ENCODE measurements at places on chromosomes 7 and 10.

GRCh38 chr10:114180937-114181336 lies 1.8 kb downstream of the TDRD1 start:
- DNase-seq: no peak

DNA sequence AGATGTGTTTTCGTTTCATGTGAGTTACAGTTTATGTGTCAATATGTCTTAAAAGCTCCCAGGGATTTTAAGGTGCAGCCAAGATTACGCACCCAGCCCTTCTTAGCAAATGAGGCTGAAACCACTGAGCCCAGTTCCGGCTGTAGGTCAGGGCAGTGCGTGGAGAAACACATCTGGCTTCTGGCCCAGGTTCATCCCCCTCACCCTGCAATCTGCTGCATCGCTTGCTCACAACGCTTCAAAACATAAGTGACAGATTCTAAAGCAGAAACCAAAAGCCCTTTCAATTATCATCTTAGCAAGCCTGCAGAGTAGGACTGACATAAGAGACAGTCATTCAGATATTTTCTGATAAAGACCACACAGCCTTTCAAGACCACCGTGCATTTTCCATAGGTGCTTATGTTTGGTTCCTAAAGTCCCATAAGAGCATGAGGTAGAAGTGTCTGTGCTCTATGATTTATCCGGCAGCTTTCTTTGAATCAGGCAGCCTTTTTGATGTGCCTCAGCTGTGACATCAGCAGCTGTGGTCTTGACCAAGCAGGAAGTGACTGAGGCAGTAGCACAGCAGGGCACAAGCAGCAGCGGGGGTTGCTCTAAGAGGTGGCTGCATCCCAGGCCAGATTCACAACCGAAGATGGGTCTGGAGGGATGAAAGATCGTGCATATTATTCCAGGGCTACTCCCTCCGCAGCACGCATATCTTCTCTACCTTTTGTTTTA lies 72.1 kb upstream of the LYZL2 start:
- DNase-seq: peak; percentile 22

- DNase-seq: no peak
Measured at GRCh38 chr7:128052404-128052803, 21.2 kb upstream of the LRRC4 start.

GRCh38 chr7:2863461-2864066 lies 19.5 kb upstream of the GNA12 start:
- peak; percentile 91 for DNase-seq

DNA sequence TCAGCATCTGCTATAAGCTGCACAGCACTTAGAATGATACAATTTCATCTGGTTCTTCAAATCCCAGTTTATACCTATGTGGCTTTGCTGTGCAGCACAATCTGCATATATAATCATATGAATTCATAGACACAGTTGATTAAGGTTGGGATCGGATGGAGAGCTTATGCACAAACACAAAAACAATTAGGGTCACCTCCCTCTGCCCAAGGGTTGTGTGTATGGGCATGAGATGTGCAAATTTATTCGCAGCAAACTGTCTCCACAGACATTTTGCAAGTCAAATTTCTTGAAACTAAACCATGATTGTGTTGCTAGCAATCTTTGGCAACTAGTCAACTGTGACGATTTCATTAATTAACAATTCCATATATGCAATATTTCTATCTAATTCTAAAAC lies 955.7 kb downstream of the SORCS3 start:
- no peak for DNase-seq

GRCh38 chr10:119005362-119006043 lies 24.0 kb upstream of the NANOS1 start:
- DNase-seq: no peak

- DNase-seq: no peak
Measured at GRCh38 chr10:52621635-52622079, 150.9 kb downstream of the MBL2 start.

GRCh38 chr7:50348469-50349162 lies 44.1 kb downstream of the IKZF1 start:
- DNase-seq: no peak

DNA sequence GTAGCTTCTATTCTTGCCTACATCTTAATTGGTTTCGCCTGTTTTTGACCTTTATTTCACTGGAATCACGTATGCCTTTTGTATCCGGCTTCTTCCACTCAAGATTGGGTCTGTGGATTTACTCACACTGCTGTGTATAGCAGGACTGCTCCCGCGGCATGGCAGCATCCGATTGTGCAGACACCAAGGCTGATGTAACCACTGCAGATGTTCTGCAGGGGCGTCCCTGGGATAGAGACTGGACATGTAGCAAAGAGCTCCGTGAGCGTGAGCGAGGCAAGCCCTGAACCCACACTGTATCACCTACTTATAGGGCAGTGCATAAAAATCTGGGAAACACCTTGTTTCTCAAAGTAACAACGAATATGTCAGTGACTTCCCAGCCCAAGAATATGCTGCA lies 11.4 kb upstream of the IDI2 start:
- no peak for DNase-seq

DNA sequence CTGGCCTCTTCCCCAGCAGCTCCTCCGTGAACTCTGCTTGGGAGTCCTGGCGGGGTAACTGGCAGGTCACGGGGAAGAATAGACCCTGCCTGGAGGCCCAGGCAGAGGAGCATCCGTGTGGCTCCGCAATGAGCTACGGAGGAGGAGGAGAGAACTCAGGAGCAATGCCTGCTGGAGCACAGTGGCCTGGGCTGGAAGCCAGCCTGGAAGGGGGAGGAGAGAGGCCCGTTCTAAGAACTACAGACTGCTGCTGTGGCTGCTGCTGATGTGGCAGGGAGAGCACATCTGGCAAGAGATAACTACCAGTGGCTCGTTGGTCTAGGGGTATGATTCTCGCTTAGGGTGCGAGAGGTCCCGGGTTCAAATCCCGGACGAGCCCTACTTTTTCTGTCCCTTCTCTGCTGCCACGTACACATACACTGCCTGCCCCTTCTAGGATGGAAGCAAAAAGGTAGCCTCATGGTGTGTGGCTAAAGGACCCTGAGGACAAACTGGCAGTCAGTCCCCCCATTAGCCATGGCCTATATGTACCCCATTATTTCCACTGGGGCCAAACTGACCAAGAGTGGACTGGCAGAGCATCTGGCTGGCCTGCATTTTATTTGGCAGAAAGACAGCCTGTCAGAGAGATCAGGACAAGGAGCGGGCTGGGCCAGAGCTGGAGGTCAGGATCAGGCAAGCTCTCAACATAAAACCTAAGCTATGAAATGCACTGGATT lies 7.7 kb upstream of the OPN1SW start:
- DNase-seq: peak; percentile 80

DNA sequence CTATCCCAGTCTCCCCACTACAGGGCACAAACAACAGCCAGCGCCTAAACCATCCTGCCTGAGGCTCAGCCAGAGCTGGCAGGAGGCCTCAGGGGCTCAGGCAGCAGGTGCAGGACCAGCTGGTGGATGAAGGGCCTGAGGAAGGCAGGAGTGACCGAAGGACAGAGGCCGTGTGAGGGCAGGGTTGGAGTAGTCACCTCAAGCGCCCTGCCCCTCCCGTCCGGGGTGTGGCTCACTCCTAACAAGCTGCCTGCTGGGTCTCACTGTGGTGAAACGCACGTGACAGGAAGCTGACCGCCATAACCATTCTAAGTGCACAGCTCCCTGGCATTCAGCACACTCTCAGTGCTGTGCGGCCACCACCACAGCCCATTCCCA lies 281.1 kb downstream of the ELFN1 start:
- DNase-seq: no peak

DNA sequence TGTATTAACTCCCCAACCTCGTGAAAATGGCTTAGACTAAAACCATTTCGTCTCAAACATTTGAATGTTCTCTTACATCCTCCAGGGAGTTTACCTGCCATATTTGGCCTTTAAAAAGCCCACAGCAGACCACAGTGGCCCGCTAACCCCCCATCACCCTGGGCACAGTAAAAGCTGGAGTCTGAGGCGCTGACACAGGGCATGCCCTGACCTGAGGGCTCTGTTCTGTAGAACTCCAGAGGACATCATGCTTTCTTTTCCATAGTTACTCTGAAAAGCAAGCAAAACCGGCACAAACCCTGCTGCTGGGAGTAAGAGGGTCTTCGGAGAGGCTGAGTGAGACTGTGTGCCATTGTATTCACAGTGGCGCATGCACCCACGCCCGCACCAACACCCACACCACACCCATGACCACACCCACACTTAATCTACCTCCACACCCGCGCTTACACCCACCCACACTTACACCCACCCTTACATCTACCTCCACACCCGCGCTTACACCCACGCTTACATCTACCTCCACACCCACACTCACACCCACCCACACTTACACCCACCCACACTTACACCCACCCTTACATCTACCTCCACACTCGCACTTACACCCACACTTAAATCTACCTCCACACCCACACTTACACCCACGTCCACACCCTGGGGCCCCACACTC lies 32.1 kb downstream of the LRRC27 start:
- DNase-seq: no peak

DNA sequence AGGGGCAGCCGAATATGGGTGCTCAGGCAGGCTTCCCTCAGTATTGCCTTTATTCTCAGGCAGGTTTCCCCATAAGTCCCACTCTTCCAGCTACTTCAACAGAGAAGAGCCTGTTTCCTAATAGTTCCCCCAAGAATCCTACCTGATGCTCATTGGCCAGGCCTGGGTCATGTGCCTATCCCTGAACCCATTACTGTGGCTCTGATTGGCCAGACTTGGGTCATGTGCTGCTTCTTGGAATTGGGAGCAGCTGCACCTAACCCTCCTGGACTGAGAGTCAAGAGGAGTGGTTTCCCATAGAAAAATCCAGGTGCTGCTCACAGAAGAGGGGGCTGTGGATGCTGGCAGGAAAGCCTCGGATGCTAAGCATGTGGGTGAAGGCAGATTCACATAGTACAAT lies 21.7 kb downstream of the OPALIN start:
- DNase-seq: no peak

GRCh38 chr7:87231258-87231657 lies 11.7 kb upstream of the TMEM243 start:
- DNase-seq: no peak

DNA sequence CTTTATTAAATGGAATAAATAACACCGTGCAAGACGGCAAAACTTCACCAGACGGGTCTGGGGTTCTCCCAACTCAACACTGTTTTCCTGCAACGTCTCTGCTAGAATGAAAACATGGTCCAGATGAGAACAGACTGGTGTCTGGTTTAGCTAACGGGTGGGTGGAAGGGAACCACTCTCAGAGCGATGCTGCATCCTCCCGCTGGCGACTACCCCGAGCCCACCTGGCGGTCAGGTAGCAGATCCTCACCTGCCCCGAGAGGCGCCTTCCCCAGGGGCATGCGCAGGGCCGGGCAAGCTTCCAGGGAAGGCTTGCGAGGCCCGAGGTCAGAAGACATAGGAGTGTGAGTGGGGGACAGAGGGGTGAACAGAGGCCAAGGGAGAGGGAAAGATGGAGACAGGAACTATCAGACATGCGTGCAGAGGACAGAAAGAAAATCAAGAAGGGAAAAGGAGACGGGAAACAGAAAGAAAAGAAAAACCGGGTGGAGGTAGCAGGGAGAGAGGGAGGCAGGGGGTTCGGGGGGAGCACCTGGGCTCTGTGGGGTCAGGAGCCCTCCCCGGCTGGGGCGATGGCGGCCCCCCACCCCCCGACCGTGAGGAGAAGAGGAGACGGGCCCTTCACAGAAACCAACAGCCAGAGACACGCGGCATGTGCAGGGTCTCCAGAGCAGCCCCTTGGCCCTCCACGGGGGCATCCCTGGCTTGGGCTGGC lies 222.0 kb downstream of the MAD1L1 start:
- DNase-seq: no peak

DNA sequence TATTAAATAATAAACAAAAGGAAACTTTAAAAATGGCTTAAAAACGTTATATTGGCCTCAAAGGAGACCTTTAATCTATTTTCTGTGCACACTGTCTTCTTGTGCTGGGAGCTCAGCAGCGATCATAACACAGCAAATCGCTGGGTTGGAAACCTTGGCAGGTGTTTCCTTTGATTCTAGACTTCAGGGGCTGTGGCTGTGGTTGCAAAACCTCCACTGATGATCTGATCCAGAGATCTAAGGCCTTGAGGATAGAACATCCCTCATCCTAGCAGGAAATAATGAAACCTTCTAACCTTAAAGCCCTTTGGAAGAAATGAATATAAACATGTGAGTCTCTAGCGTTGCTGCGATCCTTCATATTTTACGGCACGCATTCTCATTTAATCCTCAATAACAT lies 29.8 kb downstream of the CDHR3 start:
- DNase-seq: no peak

GRCh38 chr7:117458977-117459583 lies 20.7 kb upstream of the CFTR start:
- peak; percentile 12 for DNase-seq

DNA sequence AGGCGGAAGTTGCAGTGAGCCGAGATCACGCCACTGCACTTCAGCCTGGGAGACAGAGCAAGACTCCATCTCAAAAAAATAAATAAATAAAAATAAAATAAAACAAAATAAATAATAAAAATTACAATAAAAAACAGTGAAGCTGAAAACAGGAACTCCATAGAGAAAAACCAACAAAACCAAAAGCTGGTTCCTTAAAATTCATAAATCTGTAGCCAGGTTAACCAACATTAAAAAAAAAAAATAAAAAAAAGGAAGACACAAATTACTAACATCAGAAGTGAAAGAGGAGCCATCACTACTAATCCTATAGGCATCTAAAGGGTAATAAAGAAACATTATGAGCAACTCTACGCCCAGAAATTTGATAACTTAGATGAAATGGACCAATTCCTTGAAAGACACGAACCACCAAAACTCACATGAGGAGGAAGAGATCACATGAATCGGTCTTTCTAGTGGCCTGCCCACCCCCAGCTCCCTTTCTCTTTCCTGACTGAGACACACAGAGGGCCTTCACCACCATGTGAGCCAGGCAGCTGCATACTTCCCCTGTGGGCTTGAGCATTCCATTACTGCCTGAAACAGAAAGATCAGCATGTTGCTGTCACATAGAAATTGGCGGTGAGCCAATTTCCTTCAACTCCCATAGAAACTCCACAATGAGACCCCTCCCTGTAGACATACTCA lies 208.7 kb downstream of the MAD1L1 start:
- no peak for DNase-seq

DNA sequence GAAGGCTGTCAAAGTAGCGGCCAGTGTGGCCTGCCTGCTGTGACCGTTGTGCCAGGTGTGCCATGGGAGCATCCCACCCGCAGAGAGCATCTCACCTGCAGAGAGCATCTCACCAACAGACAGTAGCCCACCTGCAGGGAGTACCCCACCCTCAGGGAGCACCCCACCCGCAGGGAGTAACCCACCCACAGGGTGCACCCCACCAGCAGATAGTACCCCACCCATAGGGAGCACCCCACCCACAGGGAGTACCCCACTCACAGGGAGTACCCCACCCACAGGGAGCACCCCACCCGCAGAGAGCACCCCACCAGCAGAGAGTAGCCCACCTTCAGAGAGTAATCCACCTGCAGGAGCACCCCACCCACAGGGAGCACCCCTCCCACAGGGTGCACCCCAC lies 476.5 kb downstream of the TCERG1L start:
- no peak for DNase-seq

Measured in AG08396 (cell line).